Stomach (tissue), 19 donors: ENCODE measurements at places on chromosomes 11 and 22. TPM values are rescaled to one million over a fixed set of nuclear protein-coding genes. Genes with fewer than 3 reads are reported as not detected.

DNA sequence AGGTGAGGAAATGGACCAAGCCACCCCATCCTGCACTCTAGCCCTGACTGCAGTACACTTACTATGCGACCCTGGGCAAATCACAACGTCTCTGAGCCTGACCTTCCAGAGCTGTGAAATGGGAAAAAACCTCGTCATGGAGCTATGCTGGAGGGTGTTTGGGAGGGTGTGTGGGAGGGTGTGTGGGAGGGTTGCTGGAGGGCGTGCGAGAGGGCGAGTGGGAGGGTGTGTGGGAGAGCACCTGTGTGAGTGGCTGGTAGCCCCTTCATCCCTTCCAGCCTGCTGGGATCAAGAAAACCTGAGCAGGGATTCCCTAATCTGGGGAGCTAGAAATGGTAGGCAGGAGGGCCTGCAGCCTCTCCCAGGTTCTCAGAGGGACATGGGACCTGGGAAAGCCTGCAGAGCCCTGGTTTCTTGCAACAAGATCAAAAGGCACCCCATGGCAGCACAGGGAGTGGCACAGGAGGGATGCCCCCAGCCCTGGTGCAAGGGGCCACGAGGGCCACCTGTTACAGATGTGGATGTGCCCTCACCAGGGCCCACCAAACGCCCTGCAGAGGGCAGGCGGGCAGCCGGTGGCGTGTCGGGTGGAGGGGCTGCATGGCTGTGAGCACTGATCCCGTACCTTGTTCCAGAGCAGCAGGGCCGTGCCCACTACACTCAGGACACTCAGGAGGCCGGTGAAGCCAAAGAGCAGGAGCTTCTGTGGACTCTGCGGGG, 23.2 kb downstream of the NFAM1 start:
- DNase-seq = no peak

GRCh38 chr11:1041149-1041467, 4.6 kb upstream of the MUC6 start:
- DNase-seq = no peak

DNA sequence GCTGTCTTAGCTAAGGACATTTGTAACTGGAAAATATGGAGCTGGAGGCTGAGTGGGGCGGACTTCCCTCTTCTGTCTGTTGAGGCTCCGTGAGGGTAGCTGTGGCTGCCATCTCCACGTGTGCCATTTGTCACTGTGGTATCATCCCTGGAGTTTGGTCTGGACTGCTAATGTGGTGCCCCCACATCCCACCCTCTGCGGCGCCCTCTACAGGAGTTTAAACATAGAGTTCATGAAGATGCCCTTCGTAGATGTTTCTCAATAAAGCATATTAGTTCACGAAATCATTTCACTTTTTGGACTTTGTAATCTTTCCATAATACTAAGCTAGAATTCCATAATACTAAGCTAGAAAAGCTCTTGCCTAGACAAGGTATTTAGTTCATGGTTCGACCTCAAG, 52.4 kb downstream of the TECTA start:
- no peak for DNase-seq

- DNase-seq = peak; percentile 97
These were observed at the start of gene RTCB for GRCh38 chr22:32411829-32412592. TSS of gene RTCB (minus strand) at chr22:32412247. CDS start at chr22:32412156, 91 bp downstream.

DNA sequence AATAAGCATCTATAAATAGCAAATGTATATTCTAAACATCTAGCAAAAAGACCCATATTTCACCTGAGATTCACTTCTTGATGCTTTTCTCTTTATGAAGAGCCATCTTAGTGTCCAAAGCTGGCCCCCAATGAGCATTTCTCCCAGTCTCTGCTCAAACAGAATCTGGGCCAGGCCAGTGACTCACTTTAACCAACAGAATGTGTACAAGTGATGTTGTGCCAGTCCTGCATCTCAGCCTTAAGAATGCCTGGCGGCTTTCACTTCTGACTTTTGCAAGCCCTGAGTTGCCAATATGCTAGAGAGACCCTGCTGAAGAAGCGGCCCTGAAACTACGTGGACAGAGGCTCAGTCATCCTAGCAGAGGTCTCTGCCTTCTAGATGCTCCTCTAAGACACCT, 6.9 kb upstream of the COPB1 start:
- no peak for DNase-seq

- peak; percentile 51 for DNase-seq
These were observed 39.6 kb downstream of the BCR start for GRCh38 chr22:23219822-23220484.

DNA sequence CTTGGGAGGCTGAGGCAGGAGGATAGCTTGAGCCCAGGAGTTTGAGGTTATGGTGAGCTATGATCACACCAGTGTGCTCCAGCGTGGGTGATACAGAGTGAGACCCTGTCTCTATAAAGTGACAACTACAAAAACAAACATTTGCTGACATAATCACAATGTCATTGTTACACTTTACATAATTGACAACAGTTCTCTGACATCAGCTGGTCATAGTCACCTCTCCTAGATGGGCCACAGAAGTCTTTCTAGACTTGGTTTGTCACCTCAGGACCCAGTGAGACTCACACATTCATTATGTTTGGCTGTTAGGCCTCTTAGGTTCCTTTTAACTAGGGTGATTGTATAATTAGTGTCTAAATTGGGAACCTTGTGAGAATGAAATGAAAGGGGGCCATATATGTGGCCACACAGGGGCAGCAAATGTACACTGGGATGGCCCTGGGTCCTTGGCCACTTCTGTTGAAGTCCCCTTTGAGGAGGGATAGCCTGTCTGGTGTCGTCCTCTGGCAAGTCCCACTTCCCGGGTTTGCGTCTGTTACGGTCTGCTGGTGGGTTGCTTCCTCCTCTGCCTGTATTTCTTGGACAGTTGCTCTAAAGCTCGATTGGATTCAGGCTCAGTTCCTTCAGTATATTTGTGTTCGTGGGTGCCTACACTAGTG, 5.8 kb upstream of the PPIL2 start:
- no peak for DNase-seq

HIPK3 gene
- total RNA-seq = 93.3 TPM

MOGAT2 gene
- not detected for total RNA-seq

CCDC116 gene
- not detected for total RNA-seq

SLC6A5 gene
- total RNA-seq = not detected

CD82 gene
- 24.6 TPM for total RNA-seq

SDHD gene
- total RNA-seq = 162 TPM

KRTAP5-3 gene
- not detected for total RNA-seq

FAM111A gene
- 41.5 TPM for total RNA-seq

LIPT2 gene
- total RNA-seq = not detected
